ENCODE measurements at places on chromosomes 12 and 14.

GRCh38 chr14:65281991-65282895, 130.3 kb upstream of the FUT8 start:
- DNase-seq: peak; percentile 80

DNA sequence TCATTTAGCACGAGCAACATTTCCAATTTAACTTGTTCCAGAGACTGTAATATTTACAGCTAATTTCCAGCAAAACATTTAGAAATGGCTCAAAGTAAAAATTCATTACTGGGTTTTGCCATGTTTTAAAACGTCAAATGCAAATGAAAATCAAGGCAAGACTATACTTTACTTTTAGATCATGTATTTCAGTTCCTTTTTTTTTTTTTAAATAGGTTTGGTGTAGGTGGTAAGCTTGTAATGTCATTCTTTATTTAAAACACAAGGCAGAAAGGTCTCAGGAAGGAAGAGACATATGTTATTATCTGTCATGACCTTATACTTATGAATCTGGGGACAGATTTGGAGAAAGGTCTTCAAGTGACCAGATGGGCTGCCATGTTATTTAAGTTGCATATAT, 54.1 kb downstream of the GRIP1 start:
- DNase-seq: no peak

DNA sequence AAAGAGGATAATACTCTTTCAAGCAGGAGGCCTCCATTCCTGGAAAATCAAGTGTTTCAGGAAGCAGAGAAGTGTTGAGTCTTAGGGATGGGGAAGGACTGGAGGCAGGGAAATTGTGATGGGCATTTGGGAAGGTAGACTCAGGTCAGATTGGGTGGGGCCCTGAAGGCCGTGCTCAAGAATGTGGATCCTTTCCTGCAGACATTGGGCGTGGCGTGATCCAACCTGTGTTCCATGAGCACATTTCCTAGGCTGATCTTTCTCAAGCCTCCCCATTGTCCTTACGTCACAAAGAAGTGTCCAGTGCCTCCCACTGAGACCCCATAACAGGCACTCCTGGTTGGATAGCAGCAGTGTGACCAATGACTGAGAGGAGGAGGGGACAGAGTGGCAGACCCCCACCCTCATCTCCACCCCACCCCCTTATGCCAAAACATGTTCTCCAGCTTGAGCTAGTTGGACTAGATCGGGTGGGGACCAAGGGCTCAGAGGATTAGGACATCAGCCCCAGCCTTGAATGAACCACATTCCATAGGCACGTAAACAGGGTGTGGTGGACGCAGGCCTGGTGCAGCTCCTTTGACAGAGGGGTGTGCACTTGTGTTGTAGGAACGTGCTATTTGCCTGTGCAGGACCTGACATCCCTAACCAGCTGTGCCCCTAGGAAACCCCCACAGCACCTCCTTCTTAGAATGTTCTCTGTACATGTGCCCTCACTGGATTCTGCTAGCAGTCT, 76.8 kb downstream of the TTC9 start:
- DNase-seq: no peak

GRCh38 chr12:130186651-130187268, 24.5 kb downstream of the FZD10 start:
- no peak for DNase-seq

DNA sequence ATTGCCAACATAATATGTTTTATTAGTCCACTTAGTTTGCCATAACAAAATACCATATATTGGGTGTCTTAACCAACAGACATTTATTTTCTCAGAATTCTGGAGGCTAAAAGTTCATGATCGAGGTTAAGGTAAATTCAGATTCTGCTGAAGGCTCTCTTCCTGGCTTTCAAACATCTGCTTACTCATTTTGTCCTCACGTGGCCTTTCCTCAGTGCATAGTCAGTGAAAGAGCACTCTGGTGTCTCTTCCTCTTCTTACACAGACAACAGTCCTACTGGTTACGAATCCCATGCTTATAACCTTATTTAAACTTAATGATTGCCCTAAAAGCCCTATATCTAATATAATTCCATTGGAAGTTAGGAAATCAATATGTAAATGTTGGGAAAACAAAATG, 479.7 kb downstream of the FSCB start:
- no peak for DNase-seq

DNA sequence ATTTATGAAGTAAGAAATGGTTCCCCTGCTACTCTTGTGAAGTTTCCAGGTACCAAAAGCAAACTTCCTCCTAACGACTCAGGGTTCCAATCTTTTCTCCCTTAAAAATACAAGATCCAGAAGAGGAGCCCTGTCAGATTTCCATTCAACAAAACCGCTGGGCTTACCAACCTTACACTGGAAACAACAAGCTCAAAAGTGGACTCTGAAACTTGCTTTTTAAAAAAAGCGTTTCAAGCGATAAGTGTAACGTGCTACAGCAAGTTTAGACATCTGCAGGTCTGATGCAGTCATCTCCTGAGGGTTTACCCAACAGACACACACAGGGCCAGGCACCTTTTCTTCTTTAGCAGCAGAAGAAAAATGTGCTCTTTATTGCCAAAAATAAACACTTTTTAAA, 6.9 kb upstream of the CREBL2 start:
- no peak for DNase-seq

GRCh38 chr12:52191841-52192791, at the start of gene KRT80:
KRT80 (minus strand) TSS chr12:52192014; CDS start chr12:52191902, 112 bp downstream.
- peak; percentile 98 for DNase-seq

DNA sequence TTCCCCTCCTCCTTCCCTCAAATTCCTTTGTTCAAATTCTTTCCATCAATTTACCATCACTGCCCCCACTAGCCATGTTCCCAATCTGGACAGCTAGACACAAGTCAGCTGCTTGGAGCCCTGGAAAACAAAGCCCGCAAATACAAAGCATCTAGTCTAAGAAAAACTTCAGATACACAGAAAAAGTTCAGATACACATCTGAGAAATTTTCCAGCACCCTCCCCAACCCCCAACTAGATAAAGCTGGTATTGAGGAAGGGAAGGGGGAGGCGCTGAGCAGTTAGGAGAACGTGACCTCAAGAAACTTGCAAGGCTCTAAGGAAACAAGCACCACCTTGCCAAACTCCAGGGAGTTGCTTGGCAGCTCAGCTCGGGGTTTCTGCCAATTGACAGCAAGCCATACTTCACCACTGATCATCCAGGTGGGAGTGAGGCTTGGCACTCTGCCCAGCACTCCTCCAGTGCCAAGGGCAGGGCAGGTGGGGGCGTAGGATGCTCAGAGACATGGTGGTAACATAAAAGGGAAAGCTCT, 5.1 kb upstream of the CNIH1 start:
- DNase-seq: peak; percentile 32

DNA sequence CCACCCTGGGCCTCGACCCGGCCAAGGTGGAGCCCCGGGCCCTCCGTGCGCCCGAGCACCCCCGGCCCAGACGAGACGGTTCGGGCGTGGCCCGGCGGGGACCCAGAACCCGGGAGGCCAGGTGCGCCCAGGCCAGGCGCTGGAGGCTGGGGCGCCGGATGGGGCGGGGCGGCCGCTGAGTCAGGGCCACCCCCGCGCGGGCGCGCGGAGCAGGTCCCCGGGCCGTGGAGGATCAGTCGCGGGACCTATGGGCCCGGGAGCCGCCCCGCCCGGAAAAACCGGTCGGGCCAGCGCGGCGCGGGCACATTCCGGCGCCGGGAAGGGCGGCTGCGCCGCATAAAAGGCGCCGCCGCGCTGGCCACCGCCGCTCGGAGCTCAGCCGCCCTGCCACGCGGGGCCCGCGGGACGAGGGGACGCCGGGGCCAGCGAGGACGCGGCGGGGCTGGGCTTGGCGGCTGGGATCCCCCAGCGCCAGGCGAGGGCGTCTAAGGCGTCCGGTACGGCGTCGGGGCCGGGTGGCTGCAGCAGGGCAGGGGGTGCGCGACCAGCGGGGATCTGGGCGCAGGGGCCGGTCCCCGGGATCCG, 21.5 kb upstream of the KIF26A start:
- DNase-seq: no peak

GRCh38 chr12:68899251-68899771, 33.7 kb downstream of the CPM start:
- peak; percentile 97 for DNase-seq

- peak; percentile 44 for DNase-seq
Observed at GRCh38 chr12:50211392-50212070, 44.4 kb upstream of the CERS5 start.

GRCh38 chr14:105419195-105420091, at the start of gene MTA1:
MTA1 (plus strand) TSS chr14:105419827; CDS start chr14:105420036, 209 bp downstream.
- DNase-seq: no peak

DNA sequence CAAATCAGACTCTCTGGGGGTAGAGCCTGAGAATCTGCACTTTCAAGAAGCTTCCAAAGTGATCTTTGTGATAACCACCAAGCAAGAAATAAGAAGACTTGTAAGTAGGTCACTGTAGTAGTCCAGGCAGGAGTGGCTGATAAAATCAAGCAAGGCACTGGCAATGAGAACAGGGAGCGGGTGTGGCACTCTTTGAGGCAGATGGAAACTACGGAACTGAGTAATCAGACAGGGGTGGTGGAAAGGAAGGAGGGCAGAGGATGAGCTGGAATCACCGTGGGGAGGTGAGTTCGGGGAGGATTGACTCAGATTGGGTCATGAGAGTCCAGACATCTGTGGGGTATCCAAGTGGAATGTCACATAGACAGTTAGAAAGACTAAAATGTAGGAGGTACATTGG, 44.4 kb upstream of the PLXNC1 start:
- DNase-seq: peak; percentile 59

DNA sequence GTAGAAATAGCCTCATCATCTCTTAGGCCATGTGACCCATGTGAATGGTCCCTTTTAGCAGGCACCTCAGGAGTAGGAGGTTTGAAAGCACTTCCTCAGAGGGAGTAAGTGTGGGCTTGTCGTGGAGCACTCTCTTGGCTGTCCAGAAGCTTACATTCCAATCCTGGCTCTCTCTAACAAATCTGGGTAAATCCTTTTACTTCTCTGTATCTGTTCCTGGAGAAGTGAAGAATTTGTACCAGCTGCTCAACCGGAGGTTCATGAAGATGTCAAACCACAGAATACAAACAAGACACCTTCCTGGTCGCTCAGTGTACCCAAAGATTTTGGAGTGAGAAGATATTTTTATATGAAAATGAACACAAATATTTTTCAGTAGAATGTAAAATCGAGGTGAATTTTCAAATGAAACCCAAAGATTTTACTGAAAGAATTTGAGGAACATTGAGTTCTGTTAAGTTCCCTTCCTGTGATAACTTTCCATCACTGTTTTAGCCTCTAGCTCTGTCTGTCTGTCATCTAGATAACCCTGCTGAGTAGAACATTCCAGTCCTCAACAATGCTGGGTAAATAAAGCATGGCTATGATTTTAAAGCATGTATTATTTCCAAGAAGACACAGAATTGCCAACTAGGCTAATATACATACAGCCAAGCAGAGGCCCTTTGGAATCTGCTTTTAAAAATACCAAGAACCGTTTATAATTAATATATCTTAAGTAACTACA, 263.9 kb upstream of the RGS6 start:
- no peak for DNase-seq

- no peak for DNase-seq
Observed at GRCh38 chr12:57845478-57846284, 848 bp downstream of the CTDSP2 start.

GRCh38 chr14:70084226-70084625, 104.5 kb downstream of the SLC8A3 start:
- DNase-seq: no peak

GRCh38 chr12:10207136-10207535, 5.5 kb upstream of the GABARAPL1 start:
- no peak for DNase-seq

DNA sequence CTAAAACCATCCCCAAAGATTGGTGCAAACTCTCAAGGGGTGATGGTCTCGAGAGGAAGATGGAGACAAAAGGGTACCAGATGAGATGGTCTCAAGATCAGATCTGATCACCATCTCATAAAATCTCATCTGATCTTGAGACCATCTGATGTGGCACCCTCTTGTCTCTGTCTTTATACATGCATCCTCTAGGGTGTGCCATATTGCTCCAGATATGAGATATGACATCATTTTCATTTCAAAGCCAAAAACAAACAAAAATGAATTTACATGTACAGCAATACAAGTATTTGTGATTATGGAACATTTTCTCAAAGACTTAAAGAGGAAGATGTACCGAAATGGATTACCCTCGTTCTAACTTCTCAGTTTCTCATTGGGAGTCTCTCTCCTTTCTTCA, 787.2 kb downstream of the GALC start:
- no peak for DNase-seq

- DNase-seq: peak; percentile 99
Observed at GRCh38 chr14:100031506-100032281, 33.5 kb upstream of the EVL start.

DNA sequence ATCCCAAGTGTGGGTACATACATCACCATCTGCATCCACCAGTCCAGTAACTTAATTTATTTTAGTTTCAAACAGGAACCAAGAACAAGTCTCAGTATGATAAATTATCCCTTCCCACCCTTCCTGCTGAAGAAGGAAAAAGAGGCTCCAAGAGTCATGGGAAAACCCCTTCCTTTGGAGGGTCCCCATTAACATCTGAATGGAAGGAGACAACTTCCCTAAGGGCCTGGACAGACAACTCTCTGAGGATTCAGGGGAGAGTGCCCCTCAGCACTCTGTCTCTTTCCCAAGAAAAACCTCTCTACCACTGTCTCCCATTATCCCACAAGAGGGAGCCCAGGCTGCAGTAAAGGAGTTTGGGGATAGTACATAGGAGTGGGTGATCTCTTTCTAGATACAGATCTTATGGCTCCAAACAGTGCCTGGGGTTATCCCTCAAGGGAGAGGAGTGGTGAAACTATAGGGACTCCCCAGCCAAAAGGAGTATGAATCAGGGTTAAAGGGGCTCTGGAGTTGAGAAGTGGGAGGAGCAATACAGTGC, 6.2 kb downstream of the WNT10B start:
- peak; percentile 40 for DNase-seq

DNA sequence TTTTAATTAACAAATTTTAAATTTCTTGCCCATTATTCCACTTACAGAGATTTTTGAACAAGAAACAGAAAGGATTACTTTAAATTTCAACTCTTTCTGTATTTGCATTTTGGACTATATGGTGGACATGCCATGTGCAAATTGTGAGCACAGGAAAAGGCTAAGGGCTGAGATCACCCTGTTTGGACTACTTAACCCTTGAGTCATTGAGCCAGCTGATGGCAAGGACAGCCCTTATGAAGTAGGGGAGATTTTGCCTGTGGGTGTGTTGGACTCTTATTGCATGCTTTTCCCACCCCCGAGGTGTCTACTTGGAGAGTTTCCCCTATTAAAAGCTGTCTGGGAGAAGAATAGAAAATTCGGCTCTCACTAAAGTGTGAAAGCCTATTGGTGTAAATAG, 17.2 kb downstream of the DERA start:
- DNase-seq: peak; percentile 87

DNA sequence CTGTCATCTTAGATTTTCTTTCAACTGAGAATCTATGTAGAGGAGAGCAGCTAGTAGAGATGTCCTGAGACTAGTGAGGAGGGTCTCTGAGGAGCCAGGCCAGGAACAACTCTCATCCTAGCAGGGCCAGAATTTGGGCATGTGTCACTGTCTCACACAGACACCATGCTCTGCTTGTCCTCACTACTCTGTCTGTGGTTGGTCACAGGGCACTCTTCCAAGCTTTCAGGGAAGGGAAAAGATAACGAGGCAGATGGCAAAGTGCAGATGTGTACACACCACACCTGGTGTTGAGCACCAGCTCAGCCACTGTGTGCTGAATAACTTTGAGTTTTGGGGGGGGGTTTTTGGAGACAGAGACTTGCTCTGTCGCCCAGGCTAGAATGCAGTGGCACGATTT, 2.5 kb downstream of the SSPN start:
- no peak for DNase-seq
